ENCODE measurements at places on chromosomes 2 and 18.

- no peak for DNase-seq
These were observed 50.9 kb downstream of the ACAA2 start for GRCh38 chr18:49762191-49763077.

- no peak for DNase-seq
These were observed 47.6 kb downstream of the GPD2 start for GRCh38 chr2:156483741-156484173.

GRCh38 chr18:5036523-5036922 lies 160.5 kb downstream of the AKAIN1 start:
- DNase-seq = no peak

- DNase-seq = peak; percentile 59
These were observed 53.7 kb upstream of the ARL4C start for GRCh38 chr2:234550511-234551107.

DNA sequence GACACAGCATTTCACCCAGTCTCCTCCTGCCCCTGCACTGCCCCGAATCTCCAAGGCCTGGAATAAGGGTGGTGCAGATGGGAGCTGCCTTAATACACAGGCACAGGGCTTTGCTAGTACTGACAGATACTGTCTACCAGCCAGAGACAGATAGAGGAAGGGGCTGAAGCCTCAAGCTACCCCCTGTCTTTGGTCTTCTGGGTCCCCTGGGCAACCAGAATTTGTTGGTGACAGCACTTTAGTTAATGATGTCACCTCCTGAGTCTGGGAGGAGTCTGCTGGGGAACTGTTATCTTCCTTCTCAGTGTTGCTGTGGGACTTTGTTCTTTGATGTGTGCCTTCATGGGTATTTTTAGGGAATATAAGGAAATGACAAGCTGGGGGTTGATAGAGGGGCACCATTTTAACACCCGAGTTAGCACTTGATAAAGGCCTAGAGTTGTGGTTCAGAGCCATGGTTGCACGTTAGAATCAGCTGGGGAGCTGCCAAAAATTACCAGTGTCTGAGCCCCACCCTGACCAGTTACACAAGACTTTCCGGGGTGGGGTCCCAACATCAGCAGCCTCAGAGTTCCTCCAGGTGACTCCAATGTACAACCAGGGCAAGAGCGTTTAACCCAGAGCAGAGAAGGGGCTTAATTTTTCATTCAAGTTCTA lies 136.8 kb downstream of the SMAD7 start:
- DNase-seq = no peak

DNA sequence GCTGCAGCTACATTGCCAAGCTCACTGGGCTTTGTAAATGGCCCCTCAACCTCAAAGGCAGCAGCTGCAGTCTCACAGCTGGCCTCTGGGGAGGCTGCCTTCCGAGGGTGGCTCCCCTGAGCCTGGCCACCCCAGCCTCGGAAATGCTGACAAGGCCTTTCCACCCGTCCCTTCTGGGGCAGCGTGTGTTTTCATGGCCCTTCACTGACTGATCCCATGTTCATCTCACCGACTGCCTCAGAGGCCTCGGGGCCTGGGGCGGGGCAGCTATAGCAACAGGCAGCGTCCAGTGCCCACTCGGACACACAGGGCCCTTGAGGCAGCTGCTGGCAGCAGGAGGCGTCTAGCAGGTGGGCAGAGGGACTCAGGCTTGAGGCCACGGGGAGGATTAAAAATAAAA lies 149.7 kb downstream of the GLI2 start:
- DNase-seq = no peak

DNA sequence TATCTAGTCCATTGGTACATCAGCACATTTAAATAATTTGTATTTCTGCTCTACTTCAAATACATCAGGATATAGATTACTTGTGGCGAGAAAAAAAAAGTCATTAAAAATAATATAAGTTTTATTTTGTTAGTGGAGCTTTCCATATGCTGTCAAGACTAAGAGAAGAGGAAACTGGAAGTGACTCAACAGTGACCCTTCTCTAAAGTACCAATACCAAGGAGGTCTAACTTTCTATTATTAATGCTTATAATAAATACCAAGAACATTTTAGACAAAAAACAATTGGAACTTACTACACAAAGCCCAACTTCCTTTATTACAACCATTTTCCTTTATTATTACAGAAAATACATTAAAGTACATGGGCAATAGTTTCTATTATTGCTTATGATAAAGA lies 39.8 kb downstream of the TTR start:
- DNase-seq = no peak

- DNase-seq = no peak
These were observed 196.4 kb downstream of the ARL4C start for GRCh38 chr2:234300391-234300925.

DNA sequence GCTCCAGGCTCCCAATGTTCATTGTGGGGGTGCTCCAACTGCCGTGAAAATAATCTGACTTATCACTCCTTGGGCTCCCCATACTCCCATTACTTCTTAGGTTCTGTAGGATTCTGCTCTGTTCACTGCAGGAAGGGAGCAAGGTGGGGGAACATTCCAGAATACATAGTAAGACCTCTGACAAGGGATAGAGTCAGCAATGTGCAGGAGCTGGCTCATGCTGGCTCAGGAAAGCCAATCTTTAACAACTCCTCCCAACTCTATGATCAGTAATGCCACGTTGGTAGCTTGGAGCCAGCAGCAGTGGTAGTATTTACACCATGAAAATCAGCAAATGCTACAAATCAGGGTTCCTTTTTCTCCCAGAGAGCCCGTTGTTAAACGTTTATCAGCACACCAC lies 44.4 kb downstream of the FECH start:
- no peak for DNase-seq

DNA sequence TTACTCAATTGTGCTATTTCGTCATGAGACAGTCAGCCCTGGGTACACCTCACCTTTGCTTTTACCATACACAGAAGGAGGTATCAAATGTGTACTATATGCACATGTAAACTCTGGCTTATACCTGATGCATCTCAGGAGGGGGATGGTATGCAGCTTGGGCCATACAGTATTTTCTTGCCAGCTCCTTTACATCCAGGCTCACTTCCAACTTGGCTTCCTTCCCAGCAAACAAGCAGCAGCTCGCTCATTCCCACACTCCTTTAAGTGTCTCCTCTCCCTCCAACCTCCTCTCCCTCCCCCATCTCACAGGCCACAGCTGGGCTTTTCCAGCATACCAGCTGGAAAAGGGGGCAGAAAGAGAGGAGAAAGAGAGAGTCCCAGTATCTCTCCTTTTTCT lies 9.6 kb downstream of the MARCHF4 start:
- DNase-seq = no peak

- no peak for DNase-seq
These were observed 8.0 kb downstream of the AGFG1 start for GRCh38 chr2:227479865-227480475.

DNA sequence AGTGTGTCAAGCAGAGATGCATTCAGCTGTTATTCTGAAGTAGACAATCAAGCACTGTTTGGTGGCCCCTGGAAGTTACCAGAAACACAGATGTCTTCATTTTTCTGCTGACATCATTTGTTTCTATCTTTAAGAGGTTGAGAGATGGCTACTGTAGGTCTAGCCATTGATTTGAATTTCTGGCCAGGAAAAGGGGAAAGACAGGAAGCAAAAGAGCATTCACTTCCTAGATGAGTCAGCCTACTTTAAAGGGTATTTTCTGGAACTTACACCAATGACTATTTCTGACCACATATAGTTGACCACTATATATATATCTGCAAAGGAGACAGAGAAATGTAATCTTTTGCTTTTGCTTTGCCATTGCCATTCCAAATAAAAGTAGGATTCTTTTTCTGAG lies 900.1 kb upstream of the SOX11 start:
- no peak for DNase-seq

GRCh38 chr2:30707304-30707903 lies 99.8 kb downstream of the CAPN13 start:
- no peak for DNase-seq

DNA sequence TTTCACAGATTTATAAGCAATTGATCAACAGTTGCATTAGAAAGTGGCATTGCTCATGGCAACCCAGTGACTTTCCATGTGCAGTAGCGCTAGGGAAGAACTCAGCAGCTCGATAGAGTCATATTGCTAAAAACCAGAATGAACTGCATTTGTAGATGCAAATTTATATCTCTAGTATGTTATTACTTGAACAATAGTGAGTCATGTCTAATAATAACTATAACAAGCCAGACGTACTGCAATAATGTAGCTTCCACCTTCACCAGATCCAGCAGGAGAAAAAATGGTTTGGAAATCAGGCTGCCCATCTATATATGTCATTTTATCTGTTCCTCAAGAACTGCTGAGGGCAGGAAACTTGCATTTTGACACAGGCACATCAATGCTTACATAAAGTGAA lies 66.5 kb upstream of the FIGN start:
- no peak for DNase-seq

GRCh38 chr2:11356764-11357163 lies 12.3 kb upstream of the ROCK2 start:
- no peak for DNase-seq

DNA sequence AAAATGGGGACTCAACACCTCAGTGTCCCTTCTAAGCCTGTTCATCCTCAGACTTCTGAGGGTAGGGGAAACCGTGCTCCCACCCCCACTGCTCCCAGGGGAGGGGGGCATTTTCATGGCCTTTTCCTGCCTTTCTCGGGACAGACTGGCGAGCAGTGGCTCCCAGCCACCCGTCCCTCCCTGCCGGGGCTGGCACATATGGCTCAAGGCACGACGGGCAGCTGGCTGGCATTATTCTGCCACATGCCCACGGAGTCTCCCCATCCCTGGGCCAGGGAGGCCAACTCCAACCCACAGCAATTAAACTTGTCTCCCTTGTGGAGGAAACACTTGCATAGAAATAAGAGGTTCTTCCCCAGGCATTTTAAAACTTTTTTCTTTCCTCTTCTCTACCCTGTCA lies 148.5 kb upstream of the CBLN2 start:
- DNase-seq = no peak

- DNase-seq = no peak
These were observed 505.9 kb downstream of the ERBB4 start for GRCh38 chr2:212032536-212033219.

DNA sequence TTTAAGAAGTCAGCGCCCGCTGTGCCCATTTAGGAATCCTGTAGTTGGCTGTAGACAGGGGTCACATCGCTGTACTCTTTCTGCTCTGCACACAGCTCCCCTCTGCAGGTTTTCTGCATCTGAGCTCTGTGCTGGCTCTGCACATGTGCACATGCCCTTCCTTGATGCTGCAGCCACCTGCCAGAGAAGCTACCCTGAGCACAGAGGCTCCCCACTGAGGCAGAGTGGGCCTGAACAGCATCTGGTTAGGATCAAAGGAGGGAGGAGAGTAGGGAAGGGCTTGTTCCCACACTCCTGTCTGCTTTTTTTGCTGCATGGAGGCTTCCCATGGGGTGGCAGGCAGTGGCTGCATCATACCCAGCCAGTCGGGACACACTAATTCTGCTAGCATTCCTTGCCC lies 238.9 kb downstream of the FHOD3 start:
- no peak for DNase-seq

- DNase-seq = peak; percentile 29
These were observed at the start of gene MC5R for GRCh38 chr18:13823707-13824395. MC5R (plus strand) TSS chr18:13824149; CDS start chr18:13825766, 1,617 bp downstream.

- no peak for DNase-seq
These were observed 27.0 kb downstream of the ROCK1 start for GRCh38 chr18:21084511-21085078.

DNA sequence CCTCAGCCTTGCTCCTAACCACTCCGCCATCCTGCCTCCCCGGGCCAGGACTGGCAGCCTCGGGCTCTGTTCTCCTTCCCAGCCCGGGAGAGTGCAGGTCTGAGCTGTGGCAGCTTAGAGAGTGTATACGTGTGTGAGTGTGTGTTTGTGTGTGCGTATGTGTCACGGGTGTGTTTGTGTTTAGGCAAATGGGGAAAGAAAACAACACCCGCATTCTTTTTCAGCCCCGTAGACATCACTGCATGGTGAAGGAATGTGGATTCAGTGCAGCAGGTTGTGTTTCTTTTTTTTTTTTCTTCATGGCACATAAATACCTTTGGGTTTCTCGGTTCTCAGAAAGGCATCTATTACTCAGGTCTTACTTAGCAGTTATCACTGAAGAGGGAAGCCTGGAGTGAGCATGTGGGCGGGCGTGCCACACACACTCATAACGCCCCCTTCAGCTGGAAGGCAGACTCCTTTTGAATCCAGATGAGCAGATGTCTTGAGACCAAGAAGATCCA lies 44.2 kb downstream of the GLI2 start:
- peak; percentile 26 for DNase-seq

GRCh38 chr18:64799376-64799775 lies 650.5 kb upstream of the LINC00305 start:
- DNase-seq = no peak

DNA sequence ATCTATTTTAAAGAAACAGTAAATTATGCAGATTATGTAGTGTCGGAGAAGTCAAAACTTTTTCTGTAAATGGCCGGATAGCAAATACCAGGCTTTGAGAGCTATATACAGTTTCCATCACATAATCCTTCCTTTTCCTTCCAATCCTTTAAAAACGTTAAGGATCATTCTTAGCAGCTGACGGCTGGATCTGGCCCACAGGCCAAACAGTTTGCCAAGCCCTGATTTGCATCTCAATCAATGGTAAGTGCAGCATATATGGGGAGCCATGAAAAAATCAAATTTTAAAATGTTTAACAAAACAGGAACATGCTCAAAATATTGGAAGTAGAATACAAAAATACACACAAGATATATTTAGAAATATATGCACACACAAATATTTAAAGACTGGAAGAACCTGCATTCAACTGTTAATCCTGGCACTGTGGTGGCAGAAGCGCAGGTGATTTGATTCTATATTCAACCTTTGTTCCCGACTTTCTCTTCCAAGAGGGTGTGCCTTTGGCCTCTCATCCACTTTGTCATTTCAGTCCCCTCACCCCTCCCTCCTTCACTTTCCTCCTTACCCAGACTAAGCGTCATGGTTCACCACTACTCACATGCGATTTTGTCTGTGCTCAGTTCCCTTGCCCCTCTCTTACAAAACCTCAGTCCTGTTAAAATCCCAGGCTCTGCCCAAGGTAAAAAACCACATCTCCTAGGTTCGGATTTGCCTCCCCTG lies 27.3 kb downstream of the NDUFA10 start:
- DNase-seq = no peak

Data from T1000 (cell line).